ENCODE measurements at places on chromosomes 5 and 9.

- DNase-seq = no peak
Observed at GRCh38 chr9:109708451-109708945, 71.5 kb upstream of the PALM2AKAP2 start.

DNA sequence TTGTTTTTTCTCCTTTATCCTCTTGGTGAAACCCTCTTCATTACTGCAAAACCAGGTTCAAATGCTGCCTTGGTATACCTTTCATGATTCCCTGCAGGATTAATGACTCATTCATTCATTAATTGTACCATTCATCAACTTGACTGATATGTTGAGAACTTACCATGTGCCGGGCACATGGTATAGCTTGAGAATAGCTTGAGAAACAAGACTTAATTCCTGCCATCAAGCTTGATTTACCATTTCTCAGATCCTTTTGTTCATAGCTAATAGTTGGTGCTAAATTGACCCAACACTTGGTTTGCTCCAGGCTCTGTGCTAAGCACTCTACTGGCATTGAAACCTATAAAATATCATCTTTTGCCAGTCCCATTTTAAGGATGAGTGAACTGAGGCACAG lies 165.7 kb downstream of the YIPF5 start:
- DNase-seq = no peak

- DNase-seq = no peak
Observed at GRCh38 chr9:33232815-33233214, 7.2 kb upstream of the SPINK4 start.

- DNase-seq = peak; percentile 2
Observed at GRCh38 chr5:117463881-117464570, 889.4 kb upstream of the SEMA6A start.

DNA sequence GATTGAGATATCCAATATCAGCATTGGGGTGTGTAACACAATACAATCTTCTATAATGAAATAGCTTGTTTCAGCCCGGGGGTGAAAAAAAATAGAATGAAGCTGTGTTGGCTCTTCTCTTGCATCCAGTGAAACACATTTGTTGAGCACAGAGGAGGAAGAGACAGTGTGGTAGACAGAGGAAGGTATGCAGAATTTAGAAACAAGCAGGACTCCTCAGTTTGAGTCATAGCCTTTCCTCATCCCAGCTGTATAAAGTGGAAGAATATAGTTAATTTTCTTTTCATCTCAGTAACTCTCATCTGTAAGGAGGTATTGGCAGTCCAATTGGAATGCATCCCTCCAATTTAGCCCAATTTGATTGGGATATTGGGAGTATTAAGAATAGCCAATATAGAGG lies 302.2 kb upstream of the VLDLR start:
- no peak for DNase-seq

DNA sequence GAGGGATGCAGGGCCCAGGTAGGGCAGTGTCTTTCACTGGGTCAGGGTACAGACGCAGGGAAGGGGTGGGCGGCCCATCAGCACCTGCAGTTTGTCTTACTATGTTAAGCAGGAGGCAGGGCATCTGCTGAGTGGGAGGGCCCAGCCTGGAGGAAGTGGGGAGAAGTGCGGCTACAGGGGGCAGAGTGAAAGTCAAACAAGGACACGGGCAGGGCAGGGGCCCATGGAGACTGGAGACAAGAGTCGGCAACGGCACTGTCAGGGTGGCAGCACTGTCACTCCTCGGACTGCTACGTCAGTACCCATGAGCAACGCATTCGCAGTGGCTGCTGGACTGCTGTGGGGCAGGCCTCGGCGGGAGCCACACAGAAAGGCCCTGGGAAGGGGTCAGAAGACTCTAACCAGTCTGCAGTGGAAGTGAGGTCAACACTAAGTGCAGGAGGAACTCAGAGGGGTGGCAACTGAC lies 19.7 kb downstream of the CAMSAP1 start:
- DNase-seq = peak; percentile 27

DNA sequence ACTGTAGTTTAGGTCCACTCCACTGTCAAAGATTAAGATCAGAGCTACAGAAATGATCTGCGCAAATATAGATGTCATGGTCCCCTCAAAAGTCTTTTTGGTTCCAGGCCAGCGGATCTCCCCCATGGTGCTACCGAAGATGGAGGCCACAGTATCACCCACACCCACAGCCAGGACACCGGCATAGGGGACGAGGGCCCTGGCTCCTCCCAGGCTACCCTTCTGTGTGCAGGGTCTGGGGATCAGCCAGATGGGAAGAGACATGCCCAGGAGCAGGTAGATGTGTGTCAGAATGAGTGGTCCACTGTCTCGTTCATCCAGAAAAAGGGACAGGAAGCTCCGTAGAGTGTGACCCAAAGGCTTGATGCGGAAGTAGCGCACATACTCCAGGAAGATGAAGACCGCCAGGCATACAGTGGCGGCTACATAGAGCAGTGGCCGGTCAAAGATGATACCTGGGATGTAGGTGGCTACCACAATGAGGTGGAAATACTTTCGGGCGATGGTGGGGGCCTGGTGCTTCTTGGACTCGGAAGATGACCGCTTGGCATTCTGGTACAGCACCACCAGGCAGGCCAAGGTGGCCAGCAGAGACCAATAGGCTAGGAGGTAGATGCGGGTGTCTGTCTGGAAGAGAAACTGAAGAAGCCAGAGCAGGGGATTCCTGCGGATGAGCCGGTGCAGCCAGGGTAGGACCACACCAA lies 1.5 kb downstream of the DOLK start:
- no peak for DNase-seq

- DNase-seq = no peak
Observed at GRCh38 chr9:6461619-6462018, 48.6 kb downstream of the UHRF2 start.

- DNase-seq = no peak
Observed at GRCh38 chr9:6896562-6896961, 138.8 kb downstream of the KDM4C start.

- no peak for DNase-seq
Observed at GRCh38 chr9:75672478-75672877, 218.0 kb upstream of the PCSK5 start.

- no peak for DNase-seq
Observed at GRCh38 chr5:146867996-146868708, 10.4 kb downstream of the PPP2R2B start.

GRCh38 chr5:54758038-54758437 lies 227.4 kb downstream of the ESM1 start:
- no peak for DNase-seq

- peak; percentile 68 for DNase-seq
Observed at GRCh38 chr9:99162759-99163364, 57.9 kb downstream of the TGFBR1 start.

GRCh38 chr9:76927540-76928240 lies 21.8 kb upstream of the PRUNE2 start:
- DNase-seq = no peak

- no peak for DNase-seq
Observed at GRCh38 chr5:135545099-135545498, 9.3 kb upstream of the NEUROG1 start.

DNA sequence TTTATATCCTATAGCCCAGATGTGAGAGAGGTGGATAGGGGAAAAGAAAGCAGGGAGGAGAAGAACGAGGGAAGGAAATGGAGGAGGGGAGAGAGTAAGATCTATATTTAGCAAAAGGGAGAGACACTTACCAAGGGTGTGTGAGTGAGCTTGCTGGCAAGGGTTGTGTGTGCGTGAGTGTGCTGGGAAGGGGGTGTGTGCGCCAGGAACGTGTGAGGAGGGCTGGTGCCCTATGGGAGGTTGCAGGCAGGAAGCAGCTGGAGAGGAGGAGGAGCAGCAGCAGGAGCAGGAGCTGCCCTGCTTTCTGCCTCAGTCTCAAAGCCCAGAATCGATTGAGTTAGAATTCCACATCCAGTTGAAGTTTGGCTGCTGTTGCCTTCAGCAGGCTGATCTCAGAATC lies 148.3 kb upstream of the RUSC2 start:
- DNase-seq = no peak

DNA sequence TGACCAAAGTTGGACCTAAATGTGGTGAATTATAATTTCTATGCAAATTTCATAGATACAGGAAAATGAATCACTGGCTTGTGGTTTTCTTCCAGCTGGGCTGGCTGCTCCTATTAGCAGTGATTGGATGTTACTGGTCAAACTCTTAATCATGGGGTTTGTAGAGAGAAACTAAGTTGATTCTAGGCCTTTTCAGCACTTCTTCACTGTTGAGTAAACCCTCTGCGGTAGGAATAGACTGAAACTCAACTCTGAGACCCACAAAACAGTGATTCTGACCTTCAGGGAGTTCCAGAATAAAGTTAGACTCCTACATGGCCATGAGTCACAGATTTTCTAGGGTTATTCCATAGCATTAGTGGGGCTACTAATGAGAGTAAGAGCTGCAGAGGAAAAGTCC lies 47.9 kb upstream of the FKTN start:
- no peak for DNase-seq

DNA sequence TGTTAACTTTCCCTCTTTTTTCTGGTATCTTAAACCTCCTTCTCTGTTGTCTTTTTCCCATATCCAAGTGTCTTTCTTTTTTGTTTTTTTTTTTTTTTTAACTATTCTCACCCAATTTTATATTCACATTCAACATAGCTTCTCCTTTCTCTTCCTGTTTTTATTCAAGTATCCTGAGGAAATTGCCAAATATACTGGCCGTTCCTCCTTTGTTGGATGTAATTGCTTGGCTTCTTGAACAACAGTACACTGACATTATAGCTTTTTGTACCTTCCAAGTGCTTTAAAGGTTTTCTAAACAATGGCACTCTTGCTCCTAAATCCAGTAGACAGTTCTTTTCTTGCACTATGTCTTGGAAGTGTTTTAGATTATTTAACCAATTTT lies 1146.8 kb downstream of the MAT2B start:
- DNase-seq = no peak

GRCh38 chr5:171272996-171273970 lies 35.8 kb upstream of the TLX3 start:
- peak; percentile 6 for DNase-seq

DNA sequence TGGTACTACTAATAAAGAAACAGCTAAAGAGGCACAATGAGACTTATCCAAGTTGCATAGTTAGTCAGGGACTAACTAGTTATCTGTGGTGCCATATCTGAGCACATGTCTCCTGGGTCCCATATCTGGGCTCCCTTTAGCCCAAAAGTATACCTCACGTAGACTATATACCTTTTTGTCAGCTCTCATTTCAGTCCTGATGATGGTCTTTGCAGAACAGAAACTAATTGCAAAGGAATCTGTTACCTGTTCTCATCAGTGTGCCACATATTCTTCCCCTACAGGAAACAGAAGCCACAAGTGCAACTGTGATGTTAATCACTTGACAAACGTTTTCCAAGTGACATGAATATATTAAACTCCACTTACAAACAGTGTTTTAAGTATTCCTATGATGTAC lies 395.2 kb downstream of the KIAA0825 start:
- no peak for DNase-seq

GRCh38 chr9:6226696-6227095 lies 11.1 kb downstream of the IL33 start:
- no peak for DNase-seq

- DNase-seq = peak; percentile 80
Observed at GRCh38 chr5:89722538-89722937, 687.0 kb downstream of the CETN3 start.

GRCh38 chr9:69089491-69089890 lies 53.9 kb downstream of the FXN start:
- no peak for DNase-seq

DNA sequence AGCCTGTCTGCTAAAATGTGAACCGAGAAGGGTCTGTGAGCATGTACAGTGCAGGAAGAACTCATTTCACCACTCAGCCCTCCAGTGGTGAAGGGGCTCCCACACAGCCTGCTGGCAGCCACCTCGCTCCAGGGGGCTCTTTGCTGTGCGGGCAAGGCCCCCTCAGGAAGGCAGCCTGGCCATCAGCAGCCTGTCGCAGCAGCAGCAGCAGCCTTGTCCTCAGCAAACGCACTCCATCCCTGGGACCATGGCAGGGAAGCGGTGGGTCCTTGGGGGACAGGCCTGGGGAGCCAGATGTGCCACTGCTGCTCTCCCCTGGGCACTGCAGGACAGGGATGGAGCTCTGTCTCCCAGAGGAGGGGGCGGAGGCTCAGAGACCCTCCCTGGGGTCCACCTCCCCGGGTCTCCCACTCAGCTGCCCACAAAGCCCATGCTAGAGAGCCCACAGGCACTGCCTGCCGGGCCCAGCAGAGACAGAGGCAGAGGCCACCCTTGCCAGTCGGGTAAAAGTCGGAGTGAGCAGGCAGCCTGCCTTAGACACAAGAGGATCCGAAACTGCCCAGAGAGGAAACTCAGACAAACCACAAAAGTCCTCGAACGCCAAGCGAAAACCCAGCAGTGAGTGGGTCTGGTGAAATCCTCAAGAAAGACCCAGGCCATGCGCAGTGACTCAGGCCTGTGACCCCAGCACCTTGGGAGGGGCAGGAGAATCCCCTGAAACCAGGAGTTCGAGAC lies 8.0 kb downstream of the BRD3 start:
- DNase-seq = no peak

DNA sequence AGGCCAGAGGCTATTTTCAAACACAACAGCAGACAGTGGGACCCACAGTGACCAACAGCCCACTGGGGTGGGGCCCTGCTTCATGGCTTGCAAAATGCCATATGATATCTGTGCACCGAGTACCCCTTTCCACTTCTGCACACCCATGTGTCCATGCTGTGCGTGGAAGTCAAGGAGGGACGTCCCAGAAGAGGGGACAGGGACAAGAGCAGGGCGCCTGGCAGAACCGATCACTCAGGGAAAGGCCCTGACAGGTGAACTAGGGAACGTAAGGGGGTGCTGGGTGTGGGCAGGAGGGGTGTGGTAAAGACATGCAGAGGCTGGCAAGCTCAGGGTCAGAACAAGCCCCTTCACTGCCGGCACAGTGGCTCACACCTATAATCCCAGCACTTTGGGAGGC lies 7.6 kb upstream of the TTLL11 start:
- no peak for DNase-seq

DNA sequence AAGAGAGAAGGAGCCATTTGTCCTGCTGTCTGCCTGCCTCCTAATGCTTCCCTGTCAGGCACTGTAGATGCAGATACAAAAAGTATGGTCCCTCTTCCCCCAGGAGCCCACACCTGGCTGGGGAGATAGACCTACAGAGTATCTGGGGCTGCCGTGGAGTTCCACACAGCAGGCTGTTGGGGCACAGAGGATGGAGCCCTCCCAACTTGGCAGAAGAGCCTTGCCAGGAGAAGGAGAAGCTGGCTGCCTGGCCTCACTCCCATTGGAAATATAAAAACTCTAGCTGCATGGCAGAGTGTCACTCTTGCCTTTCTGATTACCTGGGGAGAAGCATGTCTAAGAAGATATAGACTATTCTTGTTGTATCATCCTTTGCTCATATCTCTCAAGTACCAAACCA lies 160.4 kb downstream of the FSTL4 start:
- DNase-seq = no peak

All from NCI-H82 (cell line).